Hair follicular keratinocyte (primary cell): ENCODE measurements at places on chromosomes 1 and 21. TPM values are rescaled to one million over a fixed set of nuclear protein-coding genes. Genes with fewer than 3 reads are reported as not detected.

The AMPD1 gene
- not detected in 2 replicates for total RNA-seq

The TSHB gene
- total RNA-seq = not detected in 2 replicates

The OPRD1 gene
- total RNA-seq = not detected in 2 replicates

The LGR6 gene
- 0.04 and 0.16 TPM in 2 replicates for total RNA-seq

The UHMK1 gene
- 35.0 and 40.8 TPM in 2 replicates for total RNA-seq

The MRPS6 gene
- 18.7 and 34.2 TPM in 2 replicates for total RNA-seq

The DNASE2B gene
- total RNA-seq = not detected in 2 replicates

The BRINP2 gene
- 0.15 TPM in 1 of 2 replicates, not detected in the other for total RNA-seq

The CFAP107 gene
- total RNA-seq = not detected in 2 replicates

The CCDC17 gene
- 0.23 and 0.78 TPM in 2 replicates for total RNA-seq

The SLC30A2 gene
- not detected in 2 replicates for total RNA-seq

The SV2A gene
- 1.3 and 2.2 TPM in 2 replicates for total RNA-seq

The CGN gene
- total RNA-seq = 0.16 and 0.19 TPM in 2 replicates
